T-helper 1 cell treated with Interleukin-12 subunit alpha and Interleukin-12 subunit beta and Interleukin-4 antibody, amounts not matched to agents 30 ng/mL and 1 ng/mL, for 36 hours (primary cell): ENCODE measurements at places on chromosomes 6 and 20. TPM values are rescaled to one million over a fixed set of nuclear protein-coding genes. Genes with fewer than 3 reads are reported as not detected.

The NOX3 gene
- total RNA-seq = not detected in 2 replicates

The STX16 gene
- 138 and 140 TPM in 2 replicates for total RNA-seq

The MAS1 gene
- total RNA-seq = not detected in 2 replicates

The VSX1 gene
- not detected in 2 replicates for total RNA-seq

The C6orf15 gene
- not detected in 2 replicates for total RNA-seq

The GGTLC1 gene
- not detected in 2 replicates for total RNA-seq

The KIF25 gene
- not detected in 2 replicates for total RNA-seq

The PRSS16 gene
- total RNA-seq = 0.25 and 0.54 TPM in 2 replicates

The FAM217A gene
- not detected in 2 replicates for total RNA-seq

The EFCAB8 gene
- total RNA-seq = 0.73 and 0.96 TPM in 2 replicates

The SLC17A3 gene
- 0.59 and 0.66 TPM in 2 replicates for total RNA-seq

The ANKEF1 gene
- 2.6 and 2.9 TPM in 2 replicates for total RNA-seq
